Activated T-helper 9 cell treated with anti-CD3 and anti-CD28 coated beads, Interleukin-2, amount 50 U/mL, for 16 hours (primary cell): ENCODE measurements at places on chromosomes 7 and 10.
A peak's percentile ranks its signal among the peaks of the same experiment; 100 is the strongest.

DNA sequence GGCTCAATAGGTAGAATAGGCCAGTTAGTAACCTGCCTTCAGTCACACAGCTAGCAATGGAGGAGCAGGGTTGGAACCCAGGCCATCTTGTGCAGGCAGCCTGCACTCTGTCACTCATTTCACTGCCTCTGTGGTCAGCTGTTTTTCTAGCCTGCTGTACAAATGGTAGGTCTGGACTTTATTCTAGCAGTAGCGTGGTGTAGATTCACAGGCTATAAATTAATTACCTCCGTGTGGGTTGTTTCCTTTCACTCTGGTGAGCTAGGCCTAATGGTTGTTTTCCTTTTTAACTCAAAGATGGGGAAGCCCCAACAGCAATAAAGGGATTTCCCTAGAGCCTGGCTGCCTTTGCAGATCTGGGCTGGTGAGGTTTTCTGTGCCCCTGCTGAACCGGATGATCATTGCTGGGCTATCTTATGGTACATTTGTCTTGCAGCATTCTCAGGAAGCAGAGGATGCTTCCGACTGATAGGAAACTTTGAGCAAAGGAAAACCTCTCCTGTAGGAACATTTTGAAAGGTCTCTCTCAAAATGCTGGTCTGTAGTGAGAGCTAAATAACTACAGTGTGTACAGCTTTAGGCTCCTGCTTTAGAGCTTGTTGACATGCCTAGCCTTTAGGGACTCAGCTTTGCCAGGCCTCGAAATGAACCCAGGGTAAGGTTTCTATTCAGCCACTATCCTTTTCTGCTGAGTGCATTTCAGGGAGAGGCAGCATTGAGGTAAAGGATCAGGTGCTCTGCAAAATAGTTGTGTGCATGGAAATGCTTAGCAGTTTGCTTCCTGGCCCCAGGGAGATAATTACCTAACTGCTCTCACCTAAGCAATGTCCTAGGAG lies 157.4 kb downstream of the ST7 start:
- DNase-seq, result peak; percentile 8

DNA sequence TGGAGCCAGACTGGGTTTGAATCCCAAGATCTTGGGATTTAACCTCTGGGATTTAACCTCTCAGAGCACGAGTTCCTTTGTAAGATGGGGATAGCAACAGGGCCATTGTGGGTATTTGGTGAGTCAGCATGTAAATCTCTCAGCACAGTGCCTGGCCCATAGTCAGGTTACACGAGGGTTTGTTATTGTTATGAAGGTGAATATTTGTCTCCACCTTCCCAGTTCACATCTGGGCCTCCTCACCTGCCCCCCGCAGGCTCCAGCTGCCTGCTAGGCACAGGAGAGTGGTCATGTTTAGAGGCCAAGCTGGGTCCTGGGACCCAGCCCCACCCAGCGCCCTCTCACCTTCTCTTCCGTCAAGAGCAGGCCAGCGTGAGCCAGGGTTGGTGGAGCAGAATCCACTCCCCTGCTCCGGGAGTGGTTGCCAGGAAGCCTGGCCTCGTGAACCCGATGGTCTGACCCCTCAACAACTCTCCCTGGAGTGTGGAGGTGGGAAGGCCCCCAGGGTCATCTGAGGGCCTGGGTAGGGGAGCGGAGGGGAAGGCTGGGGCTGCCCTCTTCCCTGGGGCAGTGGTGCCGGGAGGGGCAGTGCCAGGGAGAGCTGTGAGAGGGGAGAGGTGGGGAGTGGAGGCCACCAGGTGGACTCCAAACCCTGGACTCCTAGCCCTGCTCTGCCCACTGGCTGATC lies 26.0 kb downstream of the FAM241B start:
- DNase-seq, result no peak

- no peak for DNase-seq
Observed at GRCh38 chr7:42479452-42479815, 242.4 kb upstream of the GLI3 start.

GRCh38 chr7:47000561-47000960 lies 581.4 kb downstream of the TNS3 start:
- DNase-seq, result no peak

GRCh38 chr10:51804866-51805265 lies 105.5 kb upstream of the CSTF2T start:
- no peak for DNase-seq

GRCh38 chr10:62861507-62861906 lies 45.3 kb upstream of the EGR2 start:
- no peak for DNase-seq

GRCh38 chr10:5314840-5315239 lies 49.9 kb upstream of the UCN3 start:
- DNase-seq, result no peak

DNA sequence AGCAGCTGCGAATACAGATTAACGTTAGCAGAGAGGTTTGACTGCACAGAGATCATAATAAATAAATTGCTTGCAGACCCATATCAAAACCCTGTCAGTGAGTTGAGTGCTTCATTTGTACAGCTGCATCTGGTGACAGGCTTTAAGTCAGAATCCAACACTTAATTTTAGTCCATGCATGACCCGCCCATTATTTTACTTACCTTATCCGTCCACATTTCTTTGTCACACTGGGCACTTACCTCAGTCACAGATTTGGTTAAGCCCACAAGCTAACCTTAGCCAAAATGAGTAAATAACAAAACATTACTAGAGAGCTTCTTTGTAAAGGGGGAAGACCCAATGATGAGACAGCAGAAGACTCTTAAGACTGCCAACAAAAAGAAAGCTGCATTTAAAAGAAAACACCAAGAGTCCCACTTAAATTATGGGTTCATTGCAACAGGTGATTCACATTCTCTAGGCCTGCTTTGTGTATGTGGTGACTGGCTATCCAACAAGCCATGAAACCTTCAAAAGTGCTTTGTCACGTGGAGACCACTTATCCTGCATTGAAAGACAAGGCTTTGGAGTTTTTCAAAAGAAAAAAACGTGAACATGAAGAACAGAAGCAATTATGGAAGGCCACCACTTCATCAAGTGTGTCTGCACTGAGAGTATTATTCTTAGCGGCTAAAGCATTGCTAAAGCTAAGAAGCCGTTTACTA lies 32.2 kb downstream of the PHTF2 start:
- DNase-seq, result no peak

GRCh38 chr7:121876656-121877500 lies 3.9 kb downstream of the PTPRZ1 start:
- no peak for DNase-seq

DNA sequence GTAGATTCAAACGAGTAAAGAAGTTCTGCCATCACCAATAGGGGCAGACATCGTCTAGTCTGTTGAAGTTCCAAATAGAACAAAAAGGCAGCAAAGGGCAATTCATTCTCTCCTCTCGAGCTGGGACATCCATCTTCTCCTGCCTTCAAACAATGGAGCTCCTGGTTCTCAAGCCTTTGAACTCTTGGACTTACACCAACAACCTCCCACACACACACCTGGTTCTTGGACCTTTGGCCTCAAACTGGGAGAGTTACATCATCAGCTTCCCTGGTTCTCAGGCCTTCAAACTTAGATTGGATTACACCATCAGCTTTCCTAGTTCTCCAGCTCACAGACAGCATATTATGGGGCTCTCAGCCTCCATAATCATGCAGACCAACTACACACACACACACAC lies 9.8 kb upstream of the GIMAP5 start:
- DNase-seq, result no peak

- no peak for DNase-seq
Observed at GRCh38 chr10:109025172-109025571, 898.1 kb downstream of the XPNPEP1 start.

GRCh38 chr7:132580717-132581285 lies 4.5 kb upstream of the PLXNA4 start:
- peak; percentile 32 for DNase-seq

DNA sequence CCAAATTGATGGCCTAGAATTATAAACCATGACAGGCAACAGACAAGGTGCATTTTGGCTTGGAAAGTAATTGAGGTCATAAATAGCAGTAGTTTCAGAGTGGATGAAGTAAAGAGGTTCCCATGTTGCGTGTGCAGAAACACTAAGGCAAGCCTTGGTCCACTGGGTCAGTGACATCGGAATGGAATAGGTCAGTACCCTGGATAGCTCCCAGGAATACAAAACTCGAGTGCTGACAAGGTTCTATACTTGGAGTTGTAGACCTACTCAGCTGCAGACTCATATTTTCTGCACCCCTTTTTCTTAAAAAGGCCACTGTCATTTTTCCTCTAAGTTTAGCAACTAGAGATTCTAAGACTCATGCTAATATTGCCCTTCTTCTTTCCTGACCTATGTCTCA lies 132.8 kb downstream of the DYNC1I1 start:
- DNase-seq, result no peak

DNA sequence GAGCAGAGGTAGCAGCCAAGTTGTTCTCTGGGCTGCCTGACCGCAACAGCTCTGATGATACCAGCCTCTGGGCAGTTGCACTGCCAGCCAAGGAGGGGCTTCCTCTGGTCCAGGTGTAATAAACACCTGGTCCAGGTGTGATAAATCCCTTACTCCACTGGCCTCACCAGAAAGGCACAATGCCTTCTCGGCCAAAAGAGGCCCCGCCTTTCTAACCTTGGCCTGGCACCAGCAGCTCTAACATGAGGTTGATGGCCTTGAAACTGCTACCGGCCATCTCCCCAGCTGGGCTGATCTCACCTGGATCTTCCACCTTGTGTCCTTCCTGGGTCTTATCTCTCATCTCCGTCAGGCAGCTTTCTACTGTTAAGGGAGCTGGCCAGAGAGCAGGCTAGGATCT lies 45.5 kb upstream of the PDZD8 start:
- no peak for DNase-seq

DNA sequence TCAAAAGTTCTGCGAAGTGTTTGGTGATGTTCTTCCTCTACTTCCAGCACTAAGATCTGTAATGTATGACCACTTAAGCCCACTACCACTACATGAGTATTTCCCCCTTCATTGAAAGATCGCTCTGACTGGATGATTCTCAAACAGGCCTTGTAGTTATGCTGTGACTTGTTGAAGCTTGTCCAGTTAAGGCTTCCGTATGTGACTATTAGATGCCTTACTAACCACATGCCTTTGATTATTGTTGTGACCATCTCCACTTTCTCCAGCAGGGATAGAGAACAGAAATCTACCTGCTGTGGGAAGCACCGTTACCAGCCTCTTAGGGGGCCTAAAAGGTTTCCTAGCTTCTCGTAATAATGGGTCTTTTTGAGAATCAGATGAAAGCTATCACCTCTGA lies 81.1 kb downstream of the NOC3L start:
- no peak for DNase-seq

GRCh38 chr10:6701289-6701688 lies 121.2 kb upstream of the PRKCQ start:
- no peak for DNase-seq

DNA sequence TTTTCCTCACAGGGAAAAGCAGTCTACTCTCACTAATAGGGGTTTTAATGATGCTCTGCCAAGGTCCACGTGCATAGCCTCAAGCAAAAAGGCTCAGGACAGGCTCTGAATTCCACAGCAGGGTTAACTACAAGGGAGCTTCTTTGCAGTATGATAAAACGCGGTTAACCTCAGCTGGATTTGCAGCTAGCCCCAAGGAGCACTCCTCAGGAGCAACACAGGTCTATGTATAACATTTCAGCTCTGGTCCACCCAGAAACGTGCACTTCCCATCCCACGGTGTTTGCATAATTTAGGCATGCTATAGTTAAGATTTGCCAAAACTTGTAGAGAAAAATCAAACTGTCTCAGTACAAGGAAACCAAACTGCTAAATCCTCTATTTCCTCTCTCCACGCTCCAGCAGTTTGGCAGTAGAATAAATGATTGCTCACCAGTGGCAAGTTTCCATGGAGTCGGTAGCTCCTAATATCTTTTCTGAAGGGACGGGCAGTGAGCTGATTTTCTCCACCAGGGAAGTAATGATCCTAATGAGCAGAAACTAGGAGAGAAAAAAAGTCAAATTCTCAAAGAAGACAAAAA lies 13.1 kb upstream of the ASB4 start:
- no peak for DNase-seq

DNA sequence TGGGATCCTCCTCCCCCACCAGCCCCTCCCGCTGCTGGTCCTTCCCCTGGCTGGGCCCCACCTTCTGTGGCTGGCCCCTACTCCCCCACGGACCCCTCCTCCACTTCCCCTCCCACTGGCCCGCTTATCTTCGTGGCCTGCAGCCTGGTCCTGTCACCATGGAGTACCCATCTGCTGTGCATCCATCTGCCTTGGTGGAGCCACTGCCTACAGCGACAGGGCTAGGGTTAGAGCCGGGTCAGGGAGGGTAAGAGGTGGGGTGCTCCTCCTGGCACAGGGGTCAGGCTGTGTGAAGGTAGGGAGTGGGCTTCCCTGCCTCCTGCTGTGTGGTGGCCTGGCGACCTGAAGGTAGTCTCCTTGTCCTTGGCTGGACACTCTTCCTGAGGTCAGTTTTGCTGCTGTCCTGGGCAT lies 5.2 kb downstream of the ADCY1 start:
- DNase-seq, result no peak

- no peak for DNase-seq
Observed at GRCh38 chr7:24038993-24039392, 245.0 kb upstream of the NPY start.

DNA sequence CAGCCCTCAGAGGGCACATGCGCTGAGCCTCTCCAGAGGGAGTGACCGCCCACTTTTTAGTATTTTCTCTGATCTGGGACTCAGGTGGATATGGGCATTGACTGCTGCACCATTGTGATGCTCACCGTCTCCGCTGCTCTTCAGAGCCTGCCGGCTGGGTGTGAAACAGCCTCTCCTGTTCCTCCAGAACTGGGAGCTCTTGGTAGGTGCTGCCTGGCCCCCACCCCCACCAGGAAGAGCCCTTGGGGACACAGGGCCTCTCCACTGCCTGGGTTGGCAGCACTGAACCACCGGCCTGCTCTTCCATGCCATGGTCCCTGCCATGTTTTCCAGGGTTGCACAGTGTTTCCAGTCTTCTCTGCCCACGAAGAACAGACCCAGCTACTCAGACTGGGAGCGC lies 36.3 kb downstream of the ARHGAP22 start:
- no peak for DNase-seq

GRCh38 chr7:35035511-35035961 lies 1.7 kb downstream of the DPY19L1 start:
- DNase-seq, result no peak
